ENCODE measurements at places on chromosomes 1 and 21.

DNA sequence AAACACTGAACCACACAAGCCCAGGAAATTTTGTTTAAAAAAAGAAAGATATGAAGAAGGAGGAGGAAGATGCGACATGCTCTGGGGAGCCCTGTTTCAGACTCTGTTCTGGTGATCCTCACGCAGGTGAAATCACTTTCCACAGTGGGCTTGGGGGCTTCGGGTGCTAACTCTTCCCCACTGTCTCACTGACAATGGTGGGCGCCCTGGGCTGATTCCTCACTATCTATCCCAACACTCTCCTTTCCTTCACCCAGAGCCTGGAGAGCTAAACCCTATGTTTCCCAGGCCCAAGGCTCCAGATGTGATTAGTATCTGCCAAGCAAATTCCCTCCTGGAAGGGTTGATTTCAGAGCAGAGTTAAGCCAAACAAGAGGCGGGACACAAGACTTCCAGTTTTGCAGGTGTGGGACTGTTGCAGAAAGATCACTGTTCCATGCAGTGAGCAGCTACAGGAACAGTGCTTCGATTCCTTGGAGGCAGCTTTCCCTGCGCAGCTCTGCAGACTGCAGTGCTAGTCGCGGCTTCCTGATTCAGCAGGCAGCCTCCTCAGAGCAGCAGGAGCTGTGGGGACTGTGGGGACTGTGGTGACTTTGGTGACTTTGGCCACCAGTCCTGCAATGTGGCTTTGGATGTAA is 168.3 kb downstream of the RHOU start:
- peak; percentile 3 for DNase-seq

DNA sequence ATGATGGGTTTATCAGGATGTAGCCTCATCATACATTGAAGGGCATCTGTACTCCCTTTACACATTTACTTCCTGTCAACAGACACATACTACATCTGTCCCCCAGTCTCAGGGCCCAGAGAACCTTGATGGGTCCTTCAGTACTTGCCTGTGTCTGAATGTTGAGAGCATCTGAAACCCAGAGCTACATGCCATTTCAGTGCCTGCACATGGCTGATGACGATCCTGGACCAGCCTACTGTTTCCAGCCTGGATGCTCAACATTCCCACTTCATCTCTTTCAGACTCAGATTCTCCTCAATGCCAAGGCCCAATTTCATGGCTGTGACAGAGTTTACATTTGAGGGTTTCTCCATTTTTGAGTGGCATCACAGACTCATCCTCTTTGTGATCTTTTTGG is at the start of gene OR10J4:
TSS of gene OR10J4 (plus strand) at position 301 of the 400 bp plus-strand sequence.
- no peak for DNase-seq

DNA sequence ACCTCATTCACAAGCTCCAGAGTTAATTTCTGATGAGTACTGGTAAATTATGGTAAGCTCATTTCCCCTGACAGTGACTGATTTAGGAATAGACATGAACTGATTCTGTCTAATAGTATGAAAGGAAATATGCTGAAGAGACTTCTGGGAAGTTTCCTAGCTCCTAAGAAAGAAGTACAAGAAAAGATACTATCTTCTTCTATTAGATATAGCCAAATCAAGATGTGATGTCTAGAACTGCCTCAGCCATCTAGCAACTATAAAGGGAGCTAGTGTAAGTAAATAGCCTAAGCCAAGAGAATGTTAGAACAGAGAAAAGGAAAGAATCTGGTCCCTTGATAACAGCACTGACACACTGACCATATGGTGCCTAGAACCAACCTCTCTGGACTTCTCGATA is 10.7 kb upstream of the PHTF1 start:
- no peak for DNase-seq

DNA sequence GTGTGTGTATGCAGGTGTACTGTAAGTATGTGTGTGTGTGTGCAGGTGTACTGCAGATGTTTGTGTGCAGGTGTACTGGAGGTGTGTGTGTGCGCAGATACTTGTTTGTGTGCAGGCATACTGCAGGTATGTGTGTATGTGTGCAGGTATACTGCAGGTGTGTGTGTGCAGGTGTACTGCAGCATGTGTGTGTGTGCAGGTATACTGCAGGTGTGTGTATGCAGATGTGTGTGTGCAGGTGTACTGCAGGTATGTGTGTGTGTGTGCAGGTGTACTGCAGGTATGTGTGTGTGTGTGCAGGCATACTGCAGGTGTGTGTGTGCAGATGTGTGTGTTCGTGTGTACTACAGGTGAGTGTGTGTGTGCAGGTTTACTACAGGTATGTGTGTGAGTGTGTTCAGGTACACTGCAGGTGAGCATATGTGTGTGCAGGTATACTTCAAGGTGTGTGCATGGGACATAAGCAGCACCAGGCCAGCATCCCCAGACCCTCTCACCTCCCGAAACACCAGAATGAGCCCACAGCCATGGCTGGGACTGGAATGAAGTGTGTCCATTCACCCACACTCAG is 97.5 kb downstream of the DMRTB1 start:
- no peak for DNase-seq
